ENCODE measurements at places on chromosomes 3 and 15.

DNA sequence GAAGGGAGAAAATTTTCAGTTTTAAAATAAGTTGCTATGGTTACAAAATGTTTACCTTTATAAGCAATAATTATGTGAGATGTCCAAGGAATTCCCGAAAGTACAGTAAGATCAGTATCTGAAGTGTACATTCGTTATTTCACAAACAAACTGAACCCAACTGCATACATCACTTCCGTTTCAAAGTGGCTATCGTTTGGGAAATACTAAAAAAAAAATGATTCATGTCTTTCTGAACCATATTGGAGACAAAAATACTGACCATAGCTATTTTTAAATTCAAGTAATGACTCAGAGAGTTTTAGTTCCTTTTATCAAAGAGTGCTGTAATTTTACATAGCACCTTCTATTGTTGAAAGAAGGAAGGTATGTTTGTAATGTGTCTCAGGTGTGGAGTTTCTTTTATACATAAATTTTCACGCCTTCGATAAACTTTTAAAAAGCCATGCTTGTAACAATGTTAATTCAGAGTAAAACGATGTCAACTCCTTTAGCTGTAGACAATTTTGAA lies 8.0 kb upstream of the ANKRD28 start:
- DNase-seq, result peak; percentile 66

DNA sequence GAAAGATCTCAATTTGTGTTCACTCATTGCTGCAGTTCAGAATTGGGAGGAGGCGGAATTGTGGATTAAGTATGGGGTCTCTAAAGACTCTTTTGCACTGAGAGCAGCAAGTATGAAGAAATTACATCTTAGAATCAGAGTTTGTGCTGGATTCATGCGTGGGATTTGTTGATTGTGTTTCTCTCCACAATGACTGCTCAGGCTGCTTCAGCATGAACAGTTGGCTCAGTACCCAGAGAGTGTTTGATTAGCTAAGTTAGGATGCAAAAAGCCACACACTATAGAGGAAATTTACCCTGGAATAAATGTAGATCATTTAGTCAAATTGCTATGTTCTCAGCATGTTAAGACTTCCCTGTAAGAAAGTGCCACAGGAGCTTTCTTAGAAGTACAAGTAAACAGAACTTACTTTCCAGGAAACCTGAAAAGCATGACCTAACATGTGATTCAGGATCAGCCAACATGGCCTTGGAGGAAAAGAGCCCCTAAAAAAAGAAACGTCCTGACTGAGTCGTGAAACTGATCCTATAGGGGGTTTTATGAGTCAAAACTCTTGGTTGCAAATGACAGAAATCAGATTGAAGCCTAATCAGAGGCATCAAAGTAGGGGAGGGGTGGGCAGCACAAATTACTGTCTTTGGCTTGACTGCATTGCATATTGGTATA lies 32.6 kb downstream of the HHLA2 start:
- no peak for DNase-seq

DNA sequence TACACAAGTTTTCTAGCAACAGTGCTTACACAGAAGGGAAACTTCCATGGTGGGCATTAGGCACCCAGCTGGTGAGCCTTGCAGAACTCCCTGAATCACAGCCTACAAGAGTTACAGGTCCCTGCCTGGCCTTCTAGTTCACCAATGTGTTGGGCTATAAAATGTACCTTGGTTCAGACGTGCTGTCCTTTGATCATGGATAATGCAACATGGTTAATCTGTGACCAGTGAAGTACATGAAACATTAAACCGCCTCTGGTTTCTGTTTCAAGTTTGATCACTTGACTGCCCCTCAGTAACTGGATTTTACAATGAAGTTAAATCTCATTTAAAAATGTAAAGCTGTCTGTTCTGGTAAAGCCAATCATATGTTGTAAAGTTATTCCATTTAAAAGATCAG lies 51.8 kb downstream of the FMN1 start:
- no peak for DNase-seq

GRCh38 chr3:127529346-127530188 lies 61.0 kb downstream of the TPRA1 start:
- no peak for DNase-seq

GRCh38 chr15:69573815-69574475 lies 121.3 kb downstream of the RPLP1 start:
- peak; percentile 45 for DNase-seq

- DNase-seq, result peak; percentile 91
Observed at GRCh38 chr15:40266828-40267304, 16.0 kb downstream of the ANKRD63 start.

DNA sequence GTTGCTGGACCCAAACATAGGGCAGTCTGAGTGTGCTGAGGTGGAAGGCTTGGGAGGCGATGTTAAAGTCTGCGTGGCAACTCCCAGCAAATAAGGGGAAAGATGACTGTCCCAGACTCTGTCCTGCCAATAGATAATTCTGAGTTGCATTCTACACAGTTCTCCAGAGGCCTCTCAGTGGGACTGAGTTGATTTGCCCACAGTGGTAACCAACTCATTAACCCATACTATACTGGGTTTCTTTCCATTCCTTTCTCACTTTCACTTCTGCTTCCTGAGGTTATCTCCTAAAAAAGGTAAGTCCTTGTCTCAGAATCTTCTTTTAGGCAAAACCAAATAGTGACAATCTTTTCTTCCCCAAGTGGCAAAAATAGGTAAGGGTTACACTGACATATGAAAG lies 549.9 kb upstream of the DPPA4 start:
- no peak for DNase-seq

GRCh38 chr15:41989573-41990242 lies 17.4 kb upstream of the EHD4 start:
- peak; percentile 61 for DNase-seq

DNA sequence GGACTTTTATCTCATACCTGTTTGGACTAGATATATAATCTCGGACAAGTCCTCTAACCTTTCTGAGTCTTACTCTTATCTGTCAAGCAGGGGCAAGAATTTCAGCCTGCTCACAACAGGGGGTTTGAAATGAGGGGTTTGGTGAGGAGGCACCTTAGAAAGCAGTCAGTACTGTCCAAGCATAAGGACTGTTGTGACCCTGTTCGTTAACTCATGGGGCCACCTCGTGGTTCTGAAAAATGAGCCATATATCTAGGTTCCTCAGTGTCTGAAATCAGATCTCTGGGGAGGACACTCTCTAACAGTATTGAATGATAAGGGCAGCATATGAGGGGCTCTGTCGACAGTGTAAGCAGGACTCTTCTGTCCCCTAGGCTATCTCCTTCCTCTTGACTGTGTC lies 7.2 kb upstream of the TIMP4 start:
- DNase-seq, result no peak

- DNase-seq, result no peak
Observed at GRCh38 chr15:57344282-57344681, 32.0 kb upstream of the CGNL1 start.

DNA sequence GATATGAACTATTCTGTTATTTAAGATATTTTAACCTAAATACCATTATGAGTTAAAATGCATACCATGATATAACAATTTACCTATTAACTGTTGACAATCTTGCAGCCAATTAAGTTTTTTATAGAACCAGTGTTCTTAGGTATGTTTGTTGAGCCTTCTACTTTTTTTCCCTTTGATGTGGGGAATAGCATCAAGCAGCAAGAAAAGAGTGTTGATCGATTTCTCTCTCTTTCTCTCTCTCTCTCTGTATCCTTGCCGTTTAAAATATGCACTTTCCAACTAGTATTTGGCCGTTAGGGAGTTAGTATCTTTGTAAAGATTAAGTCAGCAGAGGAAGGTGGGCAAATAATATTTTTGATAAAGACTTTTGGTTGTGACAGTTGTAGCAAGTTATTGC lies 5.9 kb downstream of the CHD2 start:
- no peak for DNase-seq

GRCh38 chr3:127679534-127680145 lies 6.9 kb downstream of the ABTB1 start:
- DNase-seq, result no peak

DNA sequence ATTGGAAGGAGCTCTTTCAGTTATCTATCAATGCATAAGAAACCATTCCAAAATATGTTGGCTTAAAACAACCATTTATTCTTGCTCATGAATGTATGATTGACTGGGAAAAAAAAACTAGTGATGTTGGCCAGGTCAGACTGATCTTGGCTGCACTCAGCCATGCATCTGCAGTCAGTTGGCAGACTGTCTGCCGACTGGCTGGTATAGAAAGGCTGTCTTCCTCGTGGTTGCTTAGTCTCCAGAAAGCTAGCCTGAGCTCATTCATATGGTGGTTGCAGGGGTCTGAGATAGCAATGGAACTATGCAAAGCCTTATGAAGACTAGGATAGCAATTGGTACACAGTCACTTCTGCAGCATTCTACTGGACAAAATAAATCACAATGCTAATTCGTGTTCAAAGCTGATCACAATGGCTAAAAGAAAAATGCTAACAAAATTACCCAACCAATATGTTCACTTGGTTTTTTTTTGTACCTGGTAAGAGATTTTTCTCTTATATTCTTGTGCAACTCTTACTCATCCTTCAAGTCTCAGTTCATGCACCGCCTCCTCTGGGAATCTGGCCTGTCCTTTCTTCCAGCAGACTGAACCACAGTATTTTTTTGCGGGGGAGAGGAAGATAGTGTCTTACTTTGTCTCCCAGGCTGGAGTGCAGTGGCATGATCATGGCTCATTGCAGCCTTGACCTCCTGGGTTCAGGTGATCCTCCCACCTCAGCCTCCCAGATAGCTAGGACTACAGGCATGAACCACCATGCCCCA lies 126.8 kb downstream of the KCNAB1 start:
- no peak for DNase-seq

- peak; percentile 17 for DNase-seq
Observed at GRCh38 chr3:123941121-123941520, 19.9 kb downstream of the CCDC14 start.

DNA sequence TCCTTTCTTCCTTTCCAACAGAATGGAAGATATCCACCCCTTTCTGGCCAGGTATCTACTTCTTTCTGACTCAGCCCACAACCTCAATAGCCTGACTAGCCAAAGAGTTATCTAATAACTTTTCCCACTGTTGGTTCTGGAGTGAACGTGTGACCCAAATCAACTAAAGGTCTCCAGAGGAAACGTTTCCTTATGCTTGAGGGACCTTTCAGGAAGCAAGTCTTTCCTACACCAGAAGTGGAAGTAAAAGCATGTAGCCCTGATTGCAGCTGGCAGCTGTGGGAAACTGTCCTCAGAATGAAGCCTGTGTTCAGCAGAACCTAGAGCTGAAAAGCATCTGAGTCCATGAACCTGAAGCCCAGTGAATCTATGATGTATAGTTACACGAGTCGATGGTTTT lies 34.7 kb upstream of the PHLDB2 start:
- DNase-seq, result no peak

DNA sequence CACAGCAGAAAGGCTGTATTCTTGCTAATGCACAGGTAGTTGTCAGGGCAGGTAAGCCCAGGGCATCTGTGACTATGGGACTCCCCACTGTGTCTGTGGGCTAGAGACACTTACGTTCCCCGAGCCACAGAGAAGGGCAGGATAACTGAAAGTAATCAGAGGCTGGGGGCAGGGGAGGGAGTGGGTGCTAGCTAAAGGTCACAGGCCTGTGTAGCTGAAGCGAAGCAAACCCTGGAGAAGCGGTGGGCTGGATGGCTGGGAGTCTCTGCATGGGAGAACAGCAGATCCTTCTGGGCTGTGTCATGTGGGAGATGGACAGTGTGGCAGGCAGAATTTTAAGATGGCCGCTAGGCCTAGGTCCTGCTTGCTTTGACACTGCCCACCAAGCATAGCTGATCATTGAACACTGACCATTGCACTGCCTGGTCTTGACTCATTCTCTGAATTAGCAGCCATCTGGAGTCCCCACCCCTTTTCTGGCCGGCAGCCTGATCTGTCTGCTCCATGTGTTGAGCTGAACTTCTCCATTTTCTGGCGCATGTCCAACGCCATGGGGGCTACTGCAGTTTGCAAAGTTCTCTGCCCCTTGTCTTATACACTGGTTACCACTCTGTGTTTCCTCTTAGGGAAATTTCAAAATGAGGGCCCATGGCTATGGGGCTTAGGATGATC lies 110.0 kb downstream of the DGKG start:
- DNase-seq, result peak; percentile 7

DNA sequence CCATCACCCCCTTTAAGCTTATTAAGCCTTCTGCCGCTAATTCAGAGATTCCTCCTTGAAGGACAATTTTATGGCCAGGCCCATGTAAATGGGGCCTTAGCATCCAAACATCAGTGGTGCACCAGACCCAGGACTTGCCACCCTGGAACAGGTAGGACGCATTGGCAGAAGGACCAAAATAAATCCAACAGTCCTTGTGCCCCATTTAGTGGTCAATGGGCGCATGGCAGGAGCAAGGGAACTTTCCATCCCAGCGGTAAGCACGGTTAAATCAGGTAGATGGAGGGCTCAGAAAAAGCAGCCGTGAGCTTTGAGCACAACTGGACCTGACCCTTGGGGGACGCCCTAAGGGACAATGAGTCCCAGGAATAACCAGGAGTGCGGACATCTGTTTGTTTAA lies 540.8 kb upstream of the ROBO1 start:
- no peak for DNase-seq

DNA sequence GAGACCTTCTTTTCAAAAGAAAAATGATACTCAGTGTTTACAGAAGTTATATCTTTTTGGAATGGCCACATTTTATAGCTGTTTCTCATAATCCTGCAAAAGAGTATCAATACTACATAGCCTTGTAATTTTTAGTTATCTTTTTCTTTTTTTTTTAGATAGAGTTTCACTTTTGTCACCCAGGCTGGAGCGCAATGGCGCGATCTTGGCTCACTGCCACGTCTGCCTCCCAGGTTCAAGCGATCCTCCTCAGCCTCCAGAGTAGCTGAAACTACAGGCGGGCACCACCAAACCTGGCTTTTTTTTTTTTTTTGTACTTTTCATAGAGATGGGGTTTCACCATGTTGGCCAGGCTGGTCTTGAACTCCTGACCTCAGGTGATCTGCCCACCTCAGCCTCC lies 53.6 kb downstream of the ANKRD28 start:
- no peak for DNase-seq

- peak; percentile 68 for DNase-seq
Observed at GRCh38 chr15:38254051-38254883, 1.6 kb downstream of the SPRED1 start.

DNA sequence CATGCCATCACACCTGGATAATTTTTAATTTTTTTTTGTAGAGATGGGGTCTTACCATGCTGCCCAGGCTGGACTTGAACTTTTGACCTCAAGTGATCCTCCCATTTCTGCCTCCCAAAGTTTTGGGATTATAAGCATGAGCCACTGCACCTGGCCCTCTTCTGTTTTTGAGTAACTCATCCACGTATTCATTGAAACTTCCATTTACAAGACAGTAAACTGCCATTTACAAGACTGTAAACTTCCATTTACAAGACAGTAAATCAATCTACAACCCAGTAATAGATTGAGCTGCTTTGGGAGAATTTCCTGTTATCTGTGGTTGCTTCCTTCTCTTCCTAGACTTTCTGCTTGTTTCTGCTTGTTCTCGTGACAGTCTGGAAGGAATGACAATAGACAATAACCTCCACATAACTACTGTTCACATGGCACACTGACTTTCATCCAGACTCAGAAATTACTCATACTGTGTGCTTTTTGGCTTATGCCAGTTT lies 114.7 kb upstream of the CCNL1 start:
- DNase-seq, result no peak

- peak; percentile 92 for DNase-seq
Observed at GRCh38 chr3:124263168-124263567, 271.2 kb upstream of the ROPN1 start.

All from fibroblast of skin of right quadriceps (primary cell).